Right renal cortex interstitium (tissue), 3 donors: ENCODE measurements at places on chromosomes 2 and 18. TPM values are rescaled to one million over a fixed set of nuclear protein-coding genes. Genes with fewer than 3 reads are reported as not detected.

- no peak for DNase-seq
Measured at GRCh38 chr2:6454286-6454990, 411.3 kb downstream of the CMPK2 start.

DNA sequence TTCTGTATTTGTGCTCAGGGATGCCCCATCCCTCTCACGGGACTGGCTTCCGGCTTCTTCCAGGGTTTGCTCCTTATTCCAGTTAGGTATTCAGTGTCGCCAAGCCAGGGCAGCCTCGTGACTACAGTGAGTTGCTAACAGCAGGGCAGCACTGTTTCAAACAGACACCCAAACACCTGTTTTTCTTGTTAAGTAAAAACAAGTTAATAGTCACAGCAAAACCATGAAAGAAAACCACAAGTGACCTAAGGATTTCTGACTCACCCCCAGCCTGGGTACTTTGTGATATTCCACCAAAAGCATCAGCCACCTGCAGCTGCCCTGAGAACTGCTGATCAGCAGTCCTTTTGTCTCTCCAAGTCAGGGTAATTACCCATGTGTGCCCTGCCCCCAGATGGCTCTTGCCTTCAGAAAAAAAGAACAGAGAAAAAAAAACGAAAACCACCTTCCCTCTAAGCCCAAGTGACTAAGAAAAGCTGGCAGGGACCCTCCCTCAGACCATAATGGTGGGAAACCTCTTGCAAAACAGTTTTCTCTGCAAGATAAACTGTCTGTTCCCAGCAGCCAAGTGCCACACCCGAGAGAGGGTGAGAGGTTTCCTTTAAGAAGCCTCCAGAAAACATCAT, 178.2 kb downstream of the ANAPC1 start:
- no peak for DNase-seq

GRCh38 chr2:119771331-119771730, 11.6 kb downstream of the PTPN4 start:
- DNase-seq, result no peak

DNA sequence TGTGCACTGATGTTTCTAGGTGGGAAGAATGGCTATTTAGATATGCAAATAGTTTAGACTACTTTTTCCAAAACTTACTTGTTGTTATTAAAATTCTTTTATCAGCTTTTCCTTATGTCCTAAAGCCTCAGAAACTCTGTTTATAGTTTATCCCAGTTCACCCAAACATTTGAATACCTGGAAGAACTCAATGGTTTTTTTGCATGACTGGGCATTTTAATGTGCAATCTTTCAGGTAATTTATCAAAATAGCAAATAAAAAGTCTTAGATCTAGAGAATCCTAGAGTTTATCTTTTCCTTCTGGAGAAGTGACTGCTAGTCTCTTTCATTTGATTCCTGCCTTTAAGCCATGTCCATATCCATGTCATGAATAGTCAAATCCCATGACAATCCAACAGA, 9.6 kb upstream of the ADAM23 start:
- DNase-seq, result no peak

DNA sequence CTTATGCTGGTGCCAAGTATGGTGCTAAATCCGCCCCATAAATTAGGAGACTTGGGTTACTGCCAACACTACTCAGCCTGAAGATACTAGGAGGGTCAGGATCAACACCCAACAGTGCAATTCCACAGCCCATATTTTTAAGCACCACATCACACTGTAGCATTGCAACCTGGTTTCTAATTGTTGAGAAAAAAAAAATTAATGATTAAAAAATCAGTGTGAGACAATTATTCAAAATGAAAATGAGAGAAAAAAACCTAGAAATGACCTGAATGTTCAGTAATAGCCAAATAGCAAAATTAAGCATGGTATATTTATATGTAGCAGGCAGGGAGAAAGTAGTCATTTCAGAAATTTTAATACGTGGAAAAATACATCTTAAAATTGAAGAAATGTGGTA, 29.2 kb upstream of the HNRNPLL start:
- DNase-seq, result no peak

DNA sequence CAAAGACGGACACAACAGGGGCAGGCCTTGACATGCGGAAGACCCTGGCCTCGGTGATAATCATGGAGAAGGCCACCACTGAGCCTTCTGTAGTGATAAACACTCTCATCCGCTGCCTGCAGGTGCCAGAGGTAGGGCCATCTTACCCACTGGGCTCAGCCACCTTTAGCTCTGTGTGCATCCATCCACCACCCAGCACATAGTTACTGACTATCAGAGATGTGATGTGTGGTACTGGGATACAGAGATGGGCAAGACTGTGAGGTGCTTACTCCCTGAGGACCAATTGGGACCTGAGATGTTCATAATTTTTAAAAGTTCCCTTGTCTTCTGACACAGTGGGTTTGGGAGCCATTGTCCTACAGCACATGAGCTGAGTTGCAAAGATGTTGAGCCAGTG, 1.6 kb downstream of the MROH2A start:
- DNase-seq, result no peak

- no peak for DNase-seq
Measured at GRCh38 chr2:192060161-192060560, 134.6 kb downstream of the TMEFF2 start.

- no peak for DNase-seq
Measured at GRCh38 chr2:119517433-119517832, 6.8 kb downstream of the SCTR start.

GRCh38 chr2:187935126-187935525, 356.5 kb upstream of the GULP1 start:
- no peak for DNase-seq

DNA sequence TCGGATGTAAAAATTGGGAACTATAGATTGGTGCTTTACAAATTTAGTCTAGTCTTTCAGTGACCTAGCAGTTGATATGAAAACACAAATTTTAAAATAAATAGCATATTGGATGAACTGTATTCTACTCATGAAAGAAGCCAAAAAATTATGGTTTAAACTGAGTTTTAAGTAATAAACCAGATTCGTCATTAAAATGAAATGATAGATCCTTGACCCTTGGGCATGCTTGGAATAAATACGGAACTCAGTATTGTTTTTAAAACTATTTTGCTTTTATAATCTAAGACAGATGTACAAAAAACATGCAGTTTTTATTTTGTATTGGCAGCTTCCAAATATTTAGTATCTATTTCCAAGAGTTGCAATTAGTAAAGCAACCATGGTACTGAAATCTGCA, 34.6 kb upstream of the TBR1 start:
- no peak for DNase-seq

- DNase-seq, result no peak
Measured at GRCh38 chr2:234958746-234959395, 7.1 kb downstream of the SH3BP4 start.

- DNase-seq, result peak; percentile 50
Measured at GRCh38 chr18:32093102-32093511, 1.4 kb downstream of the RNF138 start.

DNA sequence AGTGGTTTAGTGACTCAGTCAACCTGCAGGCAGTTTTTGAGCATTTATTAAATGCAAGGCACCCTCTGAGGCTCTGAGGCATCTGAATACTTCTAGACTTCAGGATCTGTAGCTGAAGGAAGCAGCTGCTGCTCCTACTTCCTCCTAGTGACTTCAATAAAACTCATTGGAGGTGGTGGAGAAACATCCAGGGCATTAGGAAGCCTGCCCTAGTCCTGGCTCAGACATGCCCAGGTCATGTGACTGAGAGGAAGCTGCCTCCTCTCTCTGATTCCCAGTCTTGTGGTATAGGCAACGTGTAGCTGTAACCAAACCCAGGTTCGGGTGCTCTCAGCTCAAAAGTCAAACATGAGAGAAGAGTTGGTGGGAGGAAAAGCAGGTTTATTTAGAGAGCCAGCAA, 287.2 kb upstream of the GYPC start:
- no peak for DNase-seq

GRCh38 chr2:123077101-123077500, 948.0 kb upstream of the CNTNAP5 start:
- DNase-seq, result no peak

DNA sequence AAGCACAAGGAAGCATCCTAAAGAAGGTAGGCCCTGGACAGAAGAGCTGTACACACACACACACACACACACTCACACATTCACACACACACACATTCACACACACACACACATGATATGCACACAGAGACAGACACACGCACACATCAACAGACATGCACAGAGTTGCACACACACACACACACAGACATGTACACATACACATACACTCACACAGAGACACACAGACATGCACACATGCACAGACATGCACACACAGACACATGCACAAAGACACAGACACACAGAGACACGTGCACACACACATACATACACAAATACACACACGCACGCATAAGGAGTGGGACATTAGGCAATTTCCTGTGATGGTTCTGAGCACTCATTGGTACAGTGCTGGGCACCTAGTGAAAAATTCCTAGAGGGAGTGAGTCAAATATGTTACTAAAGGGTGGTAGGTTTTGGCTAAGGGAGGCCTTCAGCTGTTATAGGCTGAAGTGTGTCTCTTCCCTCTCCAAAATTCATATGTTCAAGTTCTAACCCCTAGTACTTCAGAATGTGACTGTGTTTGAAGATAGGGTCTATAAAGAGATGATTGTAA, 26.4 kb downstream of the THNSL2 start:
- DNase-seq, result no peak

DNA sequence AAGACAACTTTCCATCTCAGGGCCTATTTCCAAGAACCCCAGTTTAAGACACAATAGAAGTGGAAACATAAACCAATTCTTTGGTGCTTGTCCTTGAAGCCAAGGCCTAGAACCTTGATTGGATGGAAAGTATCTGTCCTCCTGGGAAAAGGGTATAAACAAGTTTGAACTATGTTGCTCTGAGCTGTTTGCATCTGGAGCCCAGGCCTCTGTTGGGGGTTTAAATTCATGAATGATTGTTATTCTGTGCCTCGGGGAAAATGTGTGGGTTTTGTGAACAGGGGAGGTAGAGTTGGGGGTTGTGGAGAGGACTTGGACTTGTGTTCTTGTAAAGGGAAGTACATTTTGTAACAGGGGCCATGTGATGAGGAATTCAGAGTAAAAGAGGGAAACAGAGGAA, 406.1 kb downstream of the SLC4A3 start:
- no peak for DNase-seq

- no peak for DNase-seq
Measured at GRCh38 chr2:132837769-132838168, 167.8 kb upstream of the LYPD1 start.

- DNase-seq, result no peak
Measured at GRCh38 chr2:127194447-127194846, 25.7 kb downstream of the CYP27C1 start.

DNA sequence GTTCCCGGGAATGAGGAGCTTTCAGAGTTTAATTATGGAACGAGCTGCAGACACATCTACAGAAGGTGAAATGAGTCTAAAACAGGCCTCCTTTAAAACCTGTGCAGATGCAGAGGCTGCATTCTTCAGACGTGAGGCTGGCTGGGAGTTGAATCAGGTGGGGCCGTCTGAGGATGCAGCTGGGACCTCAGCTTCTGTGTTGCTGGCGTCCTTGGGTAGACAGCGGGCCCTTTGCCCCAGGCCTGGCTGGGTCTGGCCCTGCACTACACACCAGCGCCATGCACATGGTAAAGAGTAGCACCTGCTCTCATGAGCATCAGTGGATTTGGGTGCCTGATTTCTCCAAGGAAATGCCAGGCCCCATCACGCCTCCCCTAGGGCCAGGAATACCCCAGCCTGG, 67.3 kb downstream of the TMEM18 start:
- DNase-seq, result no peak

DNA sequence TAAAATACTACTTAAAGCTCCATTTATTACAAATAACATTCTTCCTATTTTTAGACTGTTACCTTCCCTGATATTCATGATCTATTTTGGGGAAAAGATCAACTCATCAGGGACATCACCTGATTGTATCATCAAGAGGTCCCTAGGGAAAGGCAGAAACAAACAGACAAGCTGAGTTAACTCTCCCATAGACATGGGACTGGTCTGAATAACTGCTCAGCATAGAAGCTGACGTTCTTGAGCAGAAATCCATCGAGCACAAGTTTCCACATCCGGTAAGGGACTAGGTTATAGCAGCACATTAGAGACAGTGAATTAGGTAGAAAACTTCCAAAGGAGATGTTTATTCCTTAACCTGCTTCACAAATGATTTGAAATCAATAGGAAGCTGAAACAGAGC, 1100.4 kb upstream of the SLC39A10 start:
- DNase-seq, result no peak

GRCh38 chr2:109500910-109501309, 112.9 kb downstream of the SEPTIN10 start:
- DNase-seq, result no peak

DNA sequence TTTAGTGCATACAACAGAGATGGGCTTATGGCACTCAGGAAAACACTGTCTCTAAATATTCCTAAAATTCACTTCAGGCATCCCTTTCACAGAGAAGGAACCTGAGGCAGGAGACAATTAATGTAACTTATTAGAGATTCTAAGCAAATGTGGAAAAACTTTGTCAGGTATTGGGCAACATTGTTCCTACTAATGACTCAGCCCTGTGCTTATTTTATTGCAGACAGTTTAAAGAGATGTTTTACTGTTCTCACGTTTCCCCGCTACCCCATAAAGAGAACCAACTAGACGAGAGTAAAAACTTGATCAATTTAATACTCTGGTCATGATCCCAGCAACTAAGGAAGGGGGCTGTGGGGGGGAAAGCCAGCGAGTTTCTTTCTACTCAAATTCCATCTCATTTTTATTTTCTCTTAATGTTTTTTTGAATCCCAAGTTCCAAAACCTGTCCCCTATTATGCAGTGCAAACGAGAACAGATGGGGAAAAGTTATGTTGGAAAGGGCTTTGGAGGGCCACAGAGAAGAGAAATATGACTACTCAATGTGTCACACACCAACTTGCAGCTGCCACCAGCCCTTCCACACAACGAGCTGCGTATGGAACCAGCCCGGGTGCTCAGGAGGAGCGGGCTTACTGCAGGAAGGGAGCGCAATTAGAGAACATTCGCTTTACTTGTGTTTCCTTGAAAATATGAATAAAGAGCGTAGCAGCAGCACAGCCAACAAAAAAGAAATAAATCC, 18.7 kb upstream of the ACVR1 start:
- DNase-seq, result no peak

DNA sequence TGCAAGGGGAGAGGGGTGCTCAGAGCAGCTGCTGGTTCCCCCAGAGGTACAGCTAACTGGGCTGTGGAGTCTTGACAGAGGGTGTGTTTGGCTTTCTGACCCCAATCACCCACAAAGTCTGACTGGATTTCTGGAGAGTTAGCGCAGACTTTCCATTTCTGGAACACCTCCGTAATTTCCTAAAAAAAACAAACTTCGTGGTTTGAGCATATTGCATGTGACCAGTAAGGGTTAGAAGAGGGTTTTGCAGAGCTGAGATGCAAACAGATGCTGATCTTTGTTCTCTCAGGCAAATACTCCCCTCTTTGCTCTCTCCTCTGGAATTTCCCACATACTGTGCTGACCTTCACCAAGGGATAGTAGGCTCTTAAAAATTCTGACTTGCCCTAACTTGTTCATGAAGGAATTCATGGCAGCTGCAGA, 44.5 kb upstream of the TMEM247 start:
- no peak for DNase-seq

ACVR1C gene
- 0.37 TPM for polyA plus RNA-seq

PDCD1 gene
- 0.15 TPM for polyA plus RNA-seq

DNAJC5G gene
- polyA plus RNA-seq, result 0.47 TPM

OR6B2 gene
- polyA plus RNA-seq, result not detected

UNC80 gene
- 1.7 TPM for polyA plus RNA-seq

ALPP gene
- 0.06 TPM for polyA plus RNA-seq

LRP1B gene
- 0.90 TPM for polyA plus RNA-seq

ZNF142 gene
- 16.1 TPM for polyA plus RNA-seq

ZBTB14 gene
- 25.6 TPM for polyA plus RNA-seq

ADRA2B gene
- polyA plus RNA-seq, result 3.8 TPM

PSTPIP2 gene
- polyA plus RNA-seq, result 10.2 TPM

PLGLB1 gene
- 9.2 TPM for polyA plus RNA-seq

SCYGR4 gene
- polyA plus RNA-seq, result 0.10 TPM

KLHL41 gene
- 1.3 TPM for polyA plus RNA-seq
